CD4-positive, alpha-beta memory T cell (primary cell): ENCODE measurements at places on chromosomes 16 and 17. TPM values are rescaled to one million over a fixed set of nuclear protein-coding genes. Genes with fewer than 3 reads are reported as not detected.

FBXO39 gene
- total RNA-seq = 0.25 TPM

IQCK gene
- total RNA-seq = 3.1 TPM

ZNF287 gene
- total RNA-seq = 17.9 TPM

BCL7C gene
- total RNA-seq = 25.5 TPM

DNA sequence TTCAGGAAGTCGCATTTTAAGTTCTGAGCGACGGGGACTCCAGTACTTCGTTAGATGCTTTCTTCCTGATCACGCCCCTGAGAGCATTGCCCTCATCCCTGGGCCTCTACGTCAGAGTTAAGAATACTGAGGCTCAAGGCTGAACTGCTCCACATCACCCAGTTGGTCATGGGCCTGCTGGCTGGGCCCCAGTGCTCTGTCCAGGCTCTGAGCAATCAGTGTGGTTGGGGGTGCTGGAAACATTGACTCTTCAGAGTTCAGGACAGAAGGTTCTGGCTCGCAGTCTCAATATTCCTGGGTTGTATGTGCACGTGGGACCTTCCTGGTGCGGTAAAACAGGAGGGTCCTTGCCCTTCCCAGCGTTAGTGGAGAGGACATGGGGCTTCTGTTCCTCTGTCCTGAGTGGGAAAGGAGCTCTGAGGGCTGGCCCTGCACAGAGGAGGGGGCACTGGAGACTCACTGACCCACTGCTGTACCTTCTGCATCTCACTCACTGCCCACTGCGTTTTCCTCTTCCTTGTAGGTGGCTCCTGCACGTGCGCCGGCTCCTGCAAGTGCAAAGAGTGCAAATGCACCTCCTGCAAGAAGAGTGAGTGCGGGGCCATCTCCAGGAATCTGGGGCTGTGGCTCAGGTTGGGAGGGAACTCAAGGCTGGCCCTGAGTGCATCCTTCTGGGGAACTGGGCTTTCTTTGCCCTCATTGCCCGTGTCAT, 518 bp downstream of the MT1E start:
- peaks cover 10% of the 10 kb centered on the region for H3K27me3 ChIP-seq
- no peak overlapping the region for H3K27ac ChIP-seq
- H3K36me3 ChIP-seq = no peaks in the 10 kb centered on the region
- peaks cover 14% of the 10 kb centered on the region for H3K4me1 ChIP-seq
- H3K4me3 ChIP-seq = peak overlapping the region; percentile 68

GRCh38 chr17:78341559-78342448, 18.1 kb downstream of the SOCS3 start:
- no peak for DNase-seq
- H3K4me1 ChIP-seq = peaks cover 83% of the 10 kb centered on the region
- no peak overlapping the region for H3K4me3 ChIP-seq
- peak overlapping the region; percentile 61 for H3K27ac ChIP-seq
- H3K36me3 ChIP-seq = no peaks in the 10 kb centered on the region

- no peaks in the 10 kb centered on the region for H3K27me3 ChIP-seq
- peaks cover 69% of the 10 kb centered on the region for H3K4me1 ChIP-seq
- peak overlapping the region; percentile 82 for H3K27ac ChIP-seq
- peaks cover 10% of the 10 kb centered on the region for H3K36me3 ChIP-seq
Measured at GRCh38 chr16:29664091-29664921, 1.3 kb downstream of the SPN start.

GRCh38 chr16:49189286-49189685, 92.4 kb downstream of the CBLN1 start:
- no peaks in the 10 kb centered on the region for H3K27me3 ChIP-seq
- no peaks in the 10 kb centered on the region for H3K36me3 ChIP-seq
- DNase-seq = no peak
- H3K4me1 ChIP-seq = no peaks in the 10 kb centered on the region
- H3K4me3 ChIP-seq = no peak overlapping the region
